ENCODE measurements at places on chromosomes 11 and 22. TPM values are rescaled to one million over a fixed set of nuclear protein-coding genes. Genes with fewer than 3 reads are reported as not detected.

The SLC22A25 gene
- total RNA-seq, result not detected

The FAM111B gene
- 8.5 TPM for total RNA-seq

The LUZP2 gene
- 0.15 TPM for total RNA-seq

The MPZL2 gene
- 39.4 TPM for total RNA-seq

The CLTCL1 gene
- 7.2 TPM for total RNA-seq

The TNNI2 gene
- total RNA-seq, result 7.8 TPM

The CSF2RB gene
- total RNA-seq, result not detected

The DEUP1 gene
- not detected for total RNA-seq

The RCOR2 gene
- total RNA-seq, result 3.4 TPM

The SEC14L2 gene
- 60.8 TPM for total RNA-seq

The CHEK1 gene
- total RNA-seq, result 36.5 TPM

The MPZL3 gene
- total RNA-seq, result 13.4 TPM

The CALCA gene
- not detected for total RNA-seq

The AP5B1 gene
- total RNA-seq, result 20.8 TPM

The BDNF gene
- 5.4 TPM for total RNA-seq

The RIC3 gene
- not detected for total RNA-seq

The PELI3 gene
- total RNA-seq, result 18.0 TPM

The MS4A7 gene
- total RNA-seq, result not detected
